NCI-H82 (cell line): ENCODE measurements at places on chromosomes 2 and 18.
A peak's percentile ranks its signal among the peaks of the same experiment; 100 is the strongest.

GRCh38 chr2:120866071-120866470 is 130.4 kb downstream of the GLI2 start:
- DNase-seq = no peak

DNA sequence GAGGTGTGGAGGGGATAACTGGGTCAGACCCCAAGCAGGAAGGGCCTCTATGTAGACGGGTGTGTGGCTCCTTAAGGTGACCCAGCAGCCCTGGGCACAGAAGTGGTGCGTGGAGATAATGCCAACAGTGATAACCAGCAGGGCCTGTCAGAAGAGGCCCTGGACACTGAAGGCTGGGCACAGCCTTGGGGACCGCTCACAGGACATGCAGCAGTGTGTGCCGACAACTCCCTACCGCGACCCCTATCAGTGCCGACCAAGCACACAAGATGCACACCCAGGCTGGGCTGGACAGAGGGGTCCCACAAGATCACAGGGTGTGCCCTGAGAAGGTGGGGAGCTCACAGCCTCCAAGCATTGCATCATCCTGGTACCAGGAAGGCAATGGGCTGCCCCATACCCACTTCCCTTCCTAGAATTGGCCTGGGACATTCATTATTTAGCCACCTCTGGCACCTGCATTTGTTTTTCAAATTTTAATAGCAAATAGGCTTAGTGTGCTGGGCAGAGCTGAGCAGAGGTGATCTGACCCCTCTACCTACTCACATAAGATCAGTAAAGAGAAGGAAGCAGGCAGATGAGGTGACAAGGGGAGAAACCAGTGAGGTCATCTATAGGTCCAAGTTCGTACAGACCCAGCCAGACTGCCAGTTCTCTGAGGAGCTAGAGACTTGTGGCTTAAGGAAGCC is 55.2 kb downstream of the BCL11A start:
- no peak for DNase-seq

- DNase-seq = no peak
Observed at GRCh38 chr2:31327505-31327904, 87.0 kb downstream of the XDH start.

GRCh38 chr2:595831-596592 is 81.2 kb downstream of the TMEM18 start:
- DNase-seq = no peak

- peak; percentile 83 for DNase-seq
Observed at GRCh38 chr2:172461591-172462372, 34.4 kb downstream of the ITGA6 start.

GRCh38 chr2:153478289-153479261 is at the start of gene RPRM:
RPRM (minus strand) TSS chr2:153478762; CDS start chr2:153478565, 197 bp downstream.
- peak; percentile 94 for DNase-seq

- no peak for DNase-seq
Observed at GRCh38 chr2:140639628-140640027, 1491.2 kb downstream of the LRP1B start.

- DNase-seq = no peak
Observed at GRCh38 chr18:75507636-75508035, 80.1 kb upstream of the SMIM21 start.

DNA sequence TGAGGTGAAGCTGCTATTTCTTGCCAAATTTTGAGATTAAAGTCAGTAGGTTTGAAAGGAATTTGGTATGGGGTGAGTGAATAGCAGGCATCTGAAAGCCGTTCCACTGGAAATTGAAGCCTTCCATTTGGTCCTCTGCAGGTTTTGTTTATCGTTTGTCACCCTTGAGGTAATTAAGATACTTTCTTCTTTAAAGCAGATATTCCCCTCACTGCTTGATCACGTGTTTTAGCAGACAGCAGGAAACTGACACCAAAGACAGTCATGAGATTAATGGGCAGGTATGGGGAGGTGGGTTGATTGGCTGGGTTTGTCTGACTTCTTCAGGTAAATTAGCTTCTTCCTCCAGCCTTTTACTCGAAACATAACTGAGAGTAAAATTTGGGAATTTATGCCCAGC is 10.7 kb downstream of the LPIN1 start:
- no peak for DNase-seq

- no peak for DNase-seq
Observed at GRCh38 chr2:222521099-222521498, 96.8 kb downstream of the SGPP2 start.

DNA sequence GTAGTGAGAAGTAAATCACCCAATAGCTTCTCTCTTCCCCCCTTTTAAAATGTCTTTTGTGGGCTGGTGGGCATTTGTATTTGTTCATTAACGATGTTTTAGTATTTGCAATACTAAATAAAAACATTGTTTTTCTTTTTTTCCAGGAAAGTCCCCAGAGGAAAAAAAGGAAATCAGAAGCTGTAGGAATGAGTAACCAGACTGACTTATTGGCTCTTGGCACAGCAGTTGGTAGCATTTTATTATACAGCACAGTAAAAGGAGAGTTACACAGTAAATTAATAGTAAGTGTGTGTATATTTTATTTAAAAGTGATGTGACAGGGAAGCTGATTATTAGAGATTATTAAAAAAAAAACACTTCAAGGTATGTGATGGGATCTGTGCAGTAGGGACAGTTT is 7.4 kb downstream of the WDR43 start:
- DNase-seq = no peak

DNA sequence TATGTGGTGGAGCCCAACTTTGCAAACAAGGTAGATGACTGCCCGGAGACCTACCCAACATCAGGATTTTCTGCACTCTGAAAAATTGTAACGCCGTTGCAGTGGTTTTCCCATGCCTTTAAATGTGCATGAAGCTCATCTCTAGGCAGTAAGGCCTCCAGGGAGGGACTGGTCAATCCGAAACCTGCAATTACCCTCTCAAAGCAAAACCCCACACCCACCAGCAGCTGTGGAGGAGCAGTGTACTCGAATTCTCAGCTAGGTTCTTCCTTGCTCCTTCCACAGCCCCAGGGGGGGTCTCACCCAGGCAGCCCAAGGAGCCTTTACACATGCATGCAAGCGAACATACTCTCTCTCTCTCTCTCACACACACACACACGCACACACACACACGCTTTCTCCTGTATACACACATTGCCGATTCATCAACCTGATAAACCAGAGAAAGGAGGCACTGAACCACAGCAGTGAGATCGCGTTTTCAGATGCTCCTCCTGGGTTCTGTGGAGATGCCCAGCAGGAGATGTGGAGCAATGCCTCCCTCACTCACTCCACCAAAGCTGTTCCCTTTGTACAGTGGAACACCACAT is 109.2 kb downstream of the VIT start:
- DNase-seq = no peak

- DNase-seq = no peak
Observed at GRCh38 chr2:54492335-54492734, 36.2 kb downstream of the SPTBN1 start.

DNA sequence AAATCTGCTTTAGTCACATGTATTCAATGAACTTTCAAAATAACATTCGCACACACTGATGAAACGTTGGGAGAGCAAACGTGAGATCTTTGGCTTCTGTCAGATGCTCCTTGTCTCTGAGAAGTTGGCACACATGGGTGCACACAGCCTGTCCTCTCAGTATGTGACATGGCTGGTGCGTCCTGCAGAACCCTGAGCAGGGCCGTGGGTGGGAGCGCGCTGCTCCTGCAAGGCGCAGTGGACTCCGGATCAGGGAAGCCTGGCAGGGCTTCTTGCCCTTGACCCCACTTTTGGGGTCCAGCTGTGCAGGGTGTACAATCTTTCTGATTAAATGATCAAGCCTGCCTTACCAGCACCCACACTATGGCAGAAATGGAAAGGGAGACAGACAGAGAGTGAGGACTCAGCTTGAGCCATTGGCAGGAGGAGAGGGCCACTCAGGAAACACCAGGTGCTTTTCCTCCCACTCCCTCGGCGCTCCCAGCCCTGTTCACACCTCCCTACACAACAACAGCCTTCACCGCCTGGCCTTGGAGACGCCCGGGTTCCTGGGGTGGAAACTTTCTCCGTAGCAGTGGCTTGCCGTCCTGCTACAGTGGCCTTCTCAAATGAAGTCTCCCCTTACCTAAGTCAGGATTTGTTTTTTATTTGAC is 108.4 kb upstream of the SNTG2 start:
- DNase-seq = no peak

GRCh38 chr18:74524097-74524496 is 10.2 kb upstream of the CNDP1 start:
- DNase-seq = no peak

DNA sequence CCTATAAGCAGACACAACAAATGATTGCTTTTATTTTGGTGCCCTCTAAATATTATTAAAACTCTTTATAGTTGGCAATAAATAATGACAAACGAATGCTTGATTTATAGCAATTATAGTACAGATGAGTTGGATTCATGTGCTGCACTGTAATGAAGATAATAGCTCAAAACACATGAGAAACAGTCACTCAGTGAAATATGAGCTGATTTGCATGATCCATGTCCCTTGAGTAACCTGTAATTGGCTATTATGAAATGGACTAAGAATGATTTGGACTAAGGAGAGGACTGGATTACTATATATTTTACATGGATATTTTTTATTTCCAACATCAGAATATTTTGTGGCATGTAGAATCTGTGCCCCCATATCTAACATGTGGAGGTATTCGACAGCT is 365.6 kb upstream of the UBE2E3 start:
- no peak for DNase-seq

DNA sequence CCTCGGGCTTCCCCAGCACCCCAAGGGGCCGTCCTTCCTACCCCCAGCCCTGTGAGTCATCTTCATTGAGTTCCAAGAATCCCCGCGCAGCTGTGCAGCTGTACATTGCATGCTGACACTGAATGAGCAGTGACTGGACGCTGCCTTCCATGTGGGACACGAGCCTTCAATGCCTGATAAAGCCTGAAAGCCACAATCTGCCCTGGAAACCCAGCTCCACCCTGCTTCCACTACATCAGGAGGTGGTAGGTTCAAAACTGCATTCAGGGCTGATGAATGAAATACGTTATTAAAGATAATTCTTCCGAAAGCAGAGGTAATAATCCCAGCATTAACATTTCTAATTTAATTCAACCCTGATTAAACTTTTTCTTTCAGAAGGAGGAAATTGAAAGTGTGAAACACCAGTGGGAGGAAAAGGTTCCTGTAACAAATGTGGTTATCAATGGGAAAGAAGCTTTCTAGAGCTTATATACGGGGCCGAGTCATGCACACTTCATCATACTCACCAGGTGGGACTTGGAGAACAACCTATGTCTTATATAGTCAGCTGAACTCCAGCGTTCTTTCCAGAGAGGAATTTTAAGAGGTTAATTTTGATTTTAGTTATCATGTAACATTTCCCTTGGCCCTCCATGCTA is 360.1 kb downstream of the LPIN1 start:
- DNase-seq = no peak

- no peak for DNase-seq
Observed at GRCh38 chr2:46462936-46463335, 16.4 kb upstream of the TMEM247 start.

- no peak for DNase-seq
Observed at GRCh38 chr2:86825693-86826381, 35.1 kb upstream of the CD8A start.

- no peak for DNase-seq
Observed at GRCh38 chr2:144424559-144425240, 95.2 kb downstream of the ZEB2 start.

DNA sequence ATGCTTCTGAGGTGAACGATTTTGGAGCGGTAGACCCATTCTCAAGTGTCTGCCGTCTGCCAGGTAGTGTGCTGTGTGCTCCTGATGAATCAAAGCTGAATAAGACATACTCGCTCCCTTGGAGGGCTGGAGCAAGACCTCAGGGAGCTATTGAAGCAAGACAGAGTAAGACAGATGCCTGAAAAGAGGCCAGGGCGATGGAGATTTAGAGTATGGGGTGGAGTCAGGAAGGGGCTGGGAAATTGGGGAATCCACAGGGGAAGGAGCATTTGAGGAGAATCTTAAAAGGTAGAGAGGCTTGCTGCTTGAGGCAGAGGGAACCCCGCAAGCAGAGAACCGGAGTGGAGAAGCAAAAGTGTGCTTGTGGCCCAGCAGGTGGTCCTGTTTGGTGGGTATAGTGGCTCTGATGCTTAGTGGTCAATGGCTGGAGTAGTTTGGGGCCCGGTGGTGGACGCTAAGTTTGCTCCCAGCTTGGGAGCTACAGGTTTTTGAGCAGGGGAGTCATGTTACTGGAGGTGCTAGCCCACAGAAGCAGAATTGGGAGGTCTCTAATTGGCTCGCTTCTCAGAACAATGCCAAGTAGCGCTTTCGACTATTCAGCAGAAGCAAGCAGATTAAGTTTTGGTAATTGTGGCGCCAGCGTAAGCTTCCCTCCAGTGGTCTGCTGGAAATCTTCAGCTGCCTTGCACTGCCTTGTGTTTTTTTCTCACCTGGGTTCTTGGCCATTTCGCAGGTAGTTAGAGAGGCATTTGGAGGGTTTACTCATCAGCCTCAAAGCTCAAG is 2.0 kb downstream of the CNNM4 start:
- peak; percentile 74 for DNase-seq

GRCh38 chr2:233470011-233470687 is 96.4 kb downstream of the USP40 start:
- no peak for DNase-seq

- DNase-seq = peak; percentile 52
Observed at GRCh38 chr2:119301413-119301812, 65.2 kb downstream of the C2orf76 start.

DNA sequence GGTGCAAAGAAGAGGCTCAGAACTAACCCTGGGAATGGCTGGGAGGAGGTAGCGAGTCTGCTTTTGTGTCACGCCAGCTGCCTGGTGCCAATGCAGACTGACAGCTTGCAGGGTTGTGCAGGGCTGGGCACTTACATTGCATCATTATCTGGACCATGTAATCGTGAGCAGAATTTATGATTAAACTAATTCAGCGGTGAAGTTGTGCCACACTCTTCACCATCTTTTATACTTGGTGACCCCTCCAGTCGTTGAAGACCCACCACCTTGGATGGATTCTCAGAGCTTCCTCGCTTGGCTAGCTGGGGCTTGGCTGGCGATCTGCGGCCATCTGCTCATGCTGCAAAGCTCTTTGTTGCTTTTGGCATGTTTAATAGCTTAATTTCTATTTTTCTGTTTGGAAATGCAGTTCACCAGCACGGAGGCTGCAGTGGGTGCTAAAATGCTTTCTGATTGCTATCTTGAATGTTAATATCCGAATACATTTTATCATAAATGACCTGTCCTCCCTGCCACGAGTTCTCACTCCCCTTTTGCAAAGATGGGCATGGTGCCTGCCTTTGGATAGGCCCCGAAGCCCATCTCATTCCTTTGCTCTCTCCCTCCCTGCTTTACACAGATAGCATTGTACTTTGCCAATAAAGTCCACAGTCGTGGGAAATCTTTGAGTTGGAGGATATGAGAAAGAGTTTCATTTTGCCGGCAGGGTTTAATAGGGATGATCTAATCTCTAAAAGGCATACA is 188.2 kb downstream of the PRKCE start:
- DNase-seq = no peak

- peak; percentile 31 for DNase-seq
Observed at GRCh38 chr2:27954771-27955383, 64.3 kb downstream of the BABAM2 start.

DNA sequence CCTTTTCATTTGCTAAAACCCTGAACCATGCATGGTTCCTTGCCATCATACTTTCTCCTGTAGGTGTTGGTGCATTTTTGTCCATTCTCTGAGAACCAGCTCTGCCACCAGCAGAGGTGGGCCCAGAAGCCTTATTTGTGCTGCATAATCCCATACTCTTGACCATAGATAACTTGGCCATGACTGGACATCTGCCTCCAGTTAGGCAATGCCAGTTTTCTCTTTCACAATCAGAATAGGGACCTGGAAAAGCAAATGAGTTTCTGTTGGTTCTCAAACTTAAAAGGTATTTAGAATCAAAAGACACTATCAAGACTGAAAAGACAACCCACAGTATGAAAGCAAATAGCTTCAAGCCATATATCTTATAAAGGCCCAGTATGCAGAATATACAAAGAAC is 167.3 kb downstream of the MAIP1 start:
- no peak for DNase-seq
